Activated CD4-positive, alpha-beta T cell treated with anti-CD3 and anti-CD28 coated beads for 48 hours (primary cell): ENCODE measurements at places on chromosomes 3 and 15.

GRCh38 chr15:53985562-53985961 lies 7.3 kb downstream of the UNC13C start:
- no peak for DNase-seq

- DNase-seq: no peak
These were observed 6.1 kb downstream of the ZKSCAN7 start for GRCh38 chr3:44561076-44561475.

- DNase-seq: no peak
These were observed 41.9 kb upstream of the MAP4 start for GRCh38 chr3:48058091-48058490.

GRCh38 chr3:152349392-152349791 lies 80.7 kb downstream of the MBNL1 start:
- DNase-seq: no peak

GRCh38 chr3:183264268-183264667 lies 11.2 kb downstream of the B3GNT5 start:
- no peak for DNase-seq

DNA sequence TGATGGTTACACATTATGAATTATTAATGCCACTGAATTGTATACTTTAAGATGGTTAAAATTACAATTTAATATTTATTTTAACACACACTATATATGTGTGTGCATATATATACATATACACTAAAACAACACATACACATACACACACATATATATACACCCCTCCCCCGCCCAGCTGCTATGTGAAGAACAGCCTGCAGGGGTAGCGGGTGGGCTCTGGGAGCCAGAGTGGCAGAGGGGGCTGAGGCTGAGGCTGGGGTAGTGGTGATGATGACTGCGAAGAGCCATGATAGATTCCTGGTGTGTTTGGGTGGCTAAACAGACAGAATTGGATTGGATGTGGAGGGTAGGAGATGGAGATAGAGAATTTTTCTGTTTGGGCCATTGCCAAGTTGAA lies 39.4 kb upstream of the APEH start:
- DNase-seq: no peak

GRCh38 chr3:14857506-14857905 lies 38.7 kb downstream of the FGD5 start:
- no peak for DNase-seq

GRCh38 chr15:67009576-67010569 lies 55.5 kb upstream of the SMAD3 start:
- DNase-seq: no peak

- no peak for DNase-seq
These were observed 76.5 kb downstream of the HMG20A start for GRCh38 chr15:77497110-77497737.

- no peak for DNase-seq
These were observed 62.4 kb upstream of the P3H2 start for GRCh38 chr3:190183121-190183520.

DNA sequence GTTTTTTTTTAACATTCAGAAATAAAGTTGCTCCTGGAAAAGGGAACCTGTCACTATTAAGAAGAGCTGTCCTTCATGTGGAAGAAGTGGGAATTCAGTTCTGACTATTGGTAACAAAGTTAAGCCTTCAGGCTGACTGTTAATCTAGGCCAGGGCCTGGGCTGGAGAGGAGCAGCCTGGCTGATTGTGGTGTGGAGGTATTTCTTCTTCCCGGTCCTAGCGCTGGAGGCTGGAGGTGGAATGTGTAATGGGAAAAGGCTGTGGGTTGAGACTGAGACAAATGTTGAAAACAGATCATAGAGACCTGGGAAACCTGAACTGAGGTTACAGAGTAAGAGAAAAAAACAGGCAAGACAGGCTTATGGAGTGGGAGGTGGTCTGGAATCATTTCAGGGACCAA lies 23.8 kb upstream of the SH3BP5 start:
- no peak for DNase-seq

DNA sequence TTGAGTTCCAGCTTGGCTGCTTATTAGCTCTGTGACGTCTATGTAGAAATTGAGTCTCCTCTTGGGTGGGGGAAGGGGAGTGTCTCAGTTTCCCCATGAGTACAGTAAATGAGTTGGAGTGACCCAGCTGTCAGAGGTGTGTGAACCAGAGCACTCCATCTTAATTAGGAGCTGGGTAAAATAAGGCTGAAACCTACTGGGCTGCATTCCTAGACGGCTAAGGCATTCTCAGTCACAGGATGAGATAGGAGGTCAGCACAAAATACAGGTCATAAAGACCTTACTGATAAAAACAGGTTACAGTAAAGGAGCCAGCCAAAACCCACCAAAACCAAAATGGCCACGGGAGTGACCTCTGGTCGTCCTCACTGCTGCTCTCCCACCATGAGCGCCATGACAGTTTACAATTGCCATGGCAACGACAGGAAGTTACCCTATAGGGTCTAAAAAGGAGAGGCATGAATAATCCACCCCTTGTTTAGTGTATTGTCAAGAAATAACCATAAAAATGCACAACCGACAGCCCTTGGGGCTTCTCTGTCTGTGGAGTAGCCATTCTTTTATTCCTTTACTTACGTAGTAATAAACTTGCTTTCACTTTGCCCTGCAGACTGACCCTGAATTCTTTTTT lies 222.4 kb downstream of the CACNA2D3 start:
- DNase-seq: no peak

DNA sequence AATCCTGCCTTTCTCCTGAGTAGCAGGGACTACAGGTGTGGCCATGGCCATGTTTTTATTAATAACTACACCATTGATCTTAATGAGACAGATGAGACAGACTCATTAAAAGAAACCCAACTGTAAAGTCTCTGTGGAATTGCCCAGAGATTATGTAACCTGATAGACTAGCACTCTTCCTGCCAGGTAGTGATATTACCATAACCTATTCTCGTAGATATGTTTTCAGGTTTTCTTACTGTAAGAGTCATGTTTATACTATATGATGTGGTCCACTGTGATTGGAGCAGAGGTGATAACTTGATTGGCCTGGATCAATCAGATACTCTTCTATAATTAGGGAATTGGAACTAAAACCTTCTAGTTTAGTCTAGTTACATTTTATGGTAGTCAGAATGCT lies 93.7 kb downstream of the NFKBIZ start:
- no peak for DNase-seq

GRCh38 chr3:194598771-194599557 lies 34.3 kb downstream of the TMEM44 start:
- no peak for DNase-seq

- DNase-seq: no peak
These were observed 100.1 kb upstream of the LPP start for GRCh38 chr3:188053710-188054380.

GRCh38 chr3:58520403-58521335 lies 16.3 kb downstream of the ACOX2 start:
- DNase-seq: no peak

- no peak for DNase-seq
These were observed 292.1 kb downstream of the LPP start for GRCh38 chr3:188446014-188446413.

GRCh38 chr15:67755264-67755663 lies 70.0 kb upstream of the SKOR1 start:
- no peak for DNase-seq

- no peak for DNase-seq
These were observed 4.1 kb downstream of the FOXP1 start for GRCh38 chr3:71579326-71579934.

DNA sequence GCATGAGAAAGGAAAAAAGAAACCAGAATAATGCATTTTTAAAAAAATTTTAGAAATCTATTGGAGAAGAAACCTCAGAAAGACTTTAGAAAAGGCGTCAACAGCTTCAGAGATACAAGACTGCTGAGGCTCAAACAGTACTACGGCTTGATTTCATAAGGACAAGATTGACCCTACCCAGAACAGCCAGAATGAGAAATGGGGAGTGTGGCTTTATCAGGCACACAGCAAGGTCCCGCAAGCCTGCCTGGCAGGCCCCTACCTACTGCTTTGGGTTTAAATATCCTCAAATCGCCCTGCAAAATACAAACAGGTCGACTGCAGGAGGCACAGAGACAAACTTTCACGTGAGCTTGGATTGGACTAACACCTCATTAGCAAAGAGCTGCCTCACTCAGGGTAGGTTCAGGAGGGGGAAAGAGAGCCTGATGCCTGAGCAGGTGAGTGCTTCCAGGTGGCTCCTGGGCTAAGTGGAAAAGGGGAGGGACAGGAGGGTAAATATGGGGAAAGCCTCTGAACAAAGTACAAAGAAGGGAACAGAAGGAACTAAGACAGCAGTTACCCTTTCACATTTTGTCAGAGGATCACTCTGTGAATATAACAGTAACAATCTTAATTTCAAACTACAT lies 87.5 kb downstream of the RORA start:
- no peak for DNase-seq

GRCh38 chr15:89662893-89663626 lies 7.8 kb upstream of the KIF7 start:
- DNase-seq: no peak

DNA sequence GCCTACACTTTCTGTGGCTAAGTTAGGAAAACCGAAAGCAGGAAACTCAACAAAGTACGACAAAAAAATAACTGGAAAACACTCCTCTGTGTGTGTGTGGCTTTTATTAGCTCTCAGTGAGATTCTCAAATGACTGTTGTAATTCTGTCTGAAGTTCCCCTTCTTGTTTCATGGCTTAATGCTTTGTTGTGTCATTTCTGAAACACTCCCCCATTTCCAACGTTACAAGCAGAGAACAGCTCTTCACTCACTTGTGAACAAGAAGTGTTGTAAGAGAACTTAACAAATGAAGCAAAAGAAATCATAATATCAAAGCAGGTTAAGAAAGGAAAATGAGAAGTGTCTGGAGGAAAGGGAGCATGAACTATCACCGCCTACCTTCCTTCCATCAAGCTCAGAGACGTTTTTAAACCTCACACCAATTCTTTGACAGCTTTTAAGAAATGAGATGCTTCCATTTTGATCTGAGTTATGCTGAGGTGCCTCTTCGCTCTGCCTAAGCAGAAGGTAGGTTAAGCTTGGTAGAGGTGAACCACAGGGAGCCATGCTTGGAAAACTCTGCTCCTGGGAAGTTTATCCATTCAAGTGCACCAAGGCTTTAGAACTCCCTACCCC lies 12.4 kb upstream of the SEC62 start:
- DNase-seq: no peak

DNA sequence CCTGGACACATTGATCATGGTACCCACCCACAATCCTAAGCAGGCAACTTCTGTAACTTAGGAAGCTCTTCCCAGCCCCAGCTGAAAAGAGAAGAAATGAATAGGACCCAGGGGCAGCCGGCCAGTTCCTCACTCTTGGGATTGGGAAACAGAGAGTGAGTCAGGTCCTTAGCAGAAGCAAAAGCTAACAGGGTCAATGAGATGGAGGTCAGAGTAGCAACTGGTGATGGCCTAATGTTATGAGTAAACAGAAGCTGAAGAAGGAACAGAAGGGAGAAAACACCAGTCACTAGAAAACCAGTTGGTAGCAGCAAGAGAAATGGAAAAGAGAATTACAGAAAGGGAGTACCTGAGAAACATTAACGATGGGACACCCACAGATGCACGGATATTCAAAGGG lies 20.0 kb downstream of the RIOX2 start:
- no peak for DNase-seq

DNA sequence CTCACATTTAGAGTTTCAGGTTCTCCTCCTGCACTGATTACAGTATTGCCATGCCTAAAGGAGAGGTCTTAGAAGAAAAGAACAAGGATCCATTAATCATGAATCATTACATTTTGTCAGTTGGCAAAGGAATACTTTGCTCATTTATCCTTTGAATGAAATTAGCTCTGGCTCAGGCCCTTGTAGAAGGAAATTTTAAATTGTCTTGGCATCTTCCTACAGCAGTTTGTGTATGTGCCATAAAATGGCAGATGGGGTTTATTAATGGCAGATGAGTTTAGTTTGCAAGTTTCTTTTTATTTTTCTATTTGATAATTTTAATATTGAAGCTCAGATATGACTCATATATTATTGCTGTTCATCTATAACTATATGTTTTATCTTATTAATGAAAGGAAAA lies 181.2 kb upstream of the EPHA3 start:
- DNase-seq: no peak

DNA sequence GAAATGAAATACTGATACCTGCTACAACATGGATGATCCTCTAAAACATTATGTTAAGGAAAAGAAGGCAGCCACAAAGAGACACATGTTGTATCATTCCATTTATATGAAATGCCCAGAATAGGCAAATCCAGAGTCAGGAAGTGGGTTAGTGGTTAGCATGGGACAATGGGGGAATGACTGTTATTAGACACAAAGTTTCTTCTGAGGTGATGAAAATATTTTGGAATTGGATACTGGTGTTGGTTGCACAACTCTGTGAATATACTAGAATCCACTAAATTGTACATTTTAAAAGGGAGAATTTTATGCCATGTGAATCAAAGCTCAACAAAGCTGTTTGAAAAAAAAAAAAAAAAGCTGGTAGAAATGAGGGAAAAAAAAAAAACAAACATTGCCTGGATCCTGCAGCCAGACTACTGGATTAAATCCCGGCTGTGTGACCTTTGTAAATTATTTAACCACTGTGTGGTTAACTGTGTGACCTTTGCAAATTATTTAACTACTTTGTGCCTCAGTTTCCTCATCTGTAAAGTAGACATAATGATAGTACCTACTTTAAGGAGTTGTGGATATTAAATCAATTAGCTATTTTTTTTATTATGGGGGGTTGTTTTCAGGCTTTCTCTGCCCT lies 75.6 kb upstream of the PRICKLE2 start:
- no peak for DNase-seq

DNA sequence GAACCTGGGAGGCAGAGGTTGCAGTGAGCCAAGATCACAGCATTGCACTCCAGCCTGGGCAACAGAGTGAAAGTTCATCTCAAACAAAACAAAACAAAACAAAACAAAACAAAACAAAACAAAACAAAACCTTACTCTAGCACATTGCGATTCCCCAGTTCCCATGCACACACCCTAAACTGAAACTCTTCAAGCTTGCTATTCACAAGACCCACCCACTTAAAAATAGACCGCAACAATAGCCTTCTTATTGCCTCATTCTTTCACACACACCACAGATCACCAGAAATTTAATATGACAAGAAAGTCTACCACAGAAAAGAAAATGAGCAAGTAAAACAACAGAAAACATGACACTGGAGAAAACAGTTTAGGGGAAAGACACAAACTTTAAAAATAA lies 598.4 kb downstream of the FHIT start:
- DNase-seq: no peak
